Central memory CD4-positive, alpha-beta T cell (primary cell): ENCODE measurements at places on chromosomes 12 and 14.

- no peak for DNase-seq
These were observed 128.9 kb upstream of the SOX5 start for GRCh38 chr12:24078318-24078765.

DNA sequence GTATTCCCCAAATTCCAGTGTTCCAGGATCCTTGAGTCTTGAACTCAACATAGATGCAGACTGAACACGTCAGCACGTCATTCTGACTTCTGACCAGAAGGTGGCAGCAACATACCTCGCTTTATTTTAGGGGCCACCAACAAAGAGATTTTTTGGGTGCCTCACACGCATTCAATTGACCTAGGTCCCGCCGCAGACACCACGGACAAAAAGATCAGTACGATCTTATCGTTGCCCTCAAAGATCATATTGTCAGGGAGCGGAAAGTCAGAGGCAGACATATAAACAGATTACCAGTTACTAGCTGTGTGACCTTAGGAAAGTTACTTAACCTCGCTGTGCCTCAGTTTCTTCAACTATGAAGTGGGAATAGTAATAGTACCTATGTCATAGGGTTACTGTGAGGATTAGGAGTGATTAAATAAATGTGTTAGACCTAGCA, 6.5 kb upstream of the PRPH start:
- DNase-seq, result peak; percentile 63

- no peak for DNase-seq
These were observed 60.6 kb downstream of the GNG2 start for GRCh38 chr14:51921026-51921425.

- no peak for DNase-seq
These were observed 1.1 kb upstream of the ATXN2 start for GRCh38 chr12:111600205-111600642.

GRCh38 chr12:99386907-99387306, 260.6 kb upstream of the GARIN6 start:
- DNase-seq, result no peak

DNA sequence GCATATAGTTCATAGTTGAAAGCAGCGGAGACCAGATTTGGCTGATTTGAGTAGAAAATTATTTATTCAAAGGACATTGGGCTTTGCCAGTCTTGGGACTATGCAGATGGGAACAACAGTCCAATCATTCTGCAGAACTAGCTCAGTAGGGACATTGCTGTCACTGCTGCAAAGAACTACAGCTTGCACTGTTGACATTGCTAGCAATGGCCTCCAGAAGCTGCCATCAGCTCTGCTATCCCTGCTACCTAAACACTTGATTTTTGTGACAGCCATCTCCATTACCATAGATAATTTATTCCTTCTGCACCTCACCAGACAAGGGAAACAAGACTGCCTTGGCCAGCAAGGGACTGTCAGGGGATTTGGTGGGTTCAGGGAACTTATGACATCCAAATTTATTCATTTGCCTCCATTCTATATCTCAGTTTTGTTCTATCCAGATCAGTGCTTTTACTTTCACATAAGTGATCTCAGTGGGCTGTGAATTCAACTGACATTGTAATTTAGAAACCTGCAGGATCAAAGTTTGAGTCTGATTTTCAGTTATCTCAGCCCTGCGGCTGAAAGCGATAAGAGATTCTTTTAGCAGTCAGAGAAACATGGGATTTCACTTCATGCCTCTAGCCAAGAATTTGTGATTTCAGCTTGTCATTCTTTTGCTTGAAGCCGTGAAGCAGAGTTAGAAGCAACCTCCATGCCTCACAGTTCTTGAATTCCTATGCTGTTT, 136.7 kb upstream of the FBXO33 start:
- no peak for DNase-seq

GRCh38 chr12:66627270-66627987, 51.4 kb downstream of the GRIP1 start:
- DNase-seq, result no peak
